ENCODE measurements at places on chromosomes 12 and 14.

DNA sequence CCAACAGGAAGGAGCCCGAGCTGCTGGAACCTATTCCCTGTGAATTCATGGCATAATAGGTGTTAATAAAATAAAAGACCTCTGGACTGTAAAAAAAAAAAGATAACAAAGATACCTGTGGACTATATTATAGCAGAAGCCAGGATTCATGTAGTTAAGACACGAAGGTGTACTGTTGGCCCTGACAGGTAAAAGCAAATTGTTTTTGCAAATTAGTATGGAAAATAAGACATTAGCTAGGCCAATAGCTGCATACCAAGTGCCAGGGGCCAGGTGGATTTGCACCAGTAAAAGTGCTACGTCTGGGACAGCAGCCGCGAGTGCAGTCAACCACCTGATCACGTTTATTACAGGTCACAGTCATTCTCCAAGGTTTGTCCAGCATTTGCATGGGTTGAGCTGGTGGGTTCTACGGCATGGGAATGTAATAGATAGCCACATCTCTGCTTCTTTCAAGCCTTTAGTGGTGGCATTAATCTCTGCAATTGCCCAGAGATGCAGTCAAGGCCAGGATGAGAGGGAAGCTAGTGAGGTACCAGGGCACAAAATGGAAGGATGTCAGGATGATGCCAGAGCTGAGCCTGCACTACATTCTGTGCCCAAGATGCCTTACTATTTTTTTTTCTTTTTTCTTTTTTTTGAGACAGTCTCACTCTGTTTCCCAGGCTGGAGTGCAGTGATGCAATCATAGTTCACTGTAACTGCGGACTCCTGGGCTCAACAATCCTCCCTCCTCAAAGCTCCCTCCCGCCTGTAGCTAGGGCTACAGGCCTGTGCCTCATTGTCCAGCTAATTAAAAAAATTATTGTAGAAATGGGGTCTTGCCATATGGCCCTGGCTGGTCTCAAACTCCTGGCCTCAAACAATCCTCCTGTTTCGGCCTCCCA, 26.3 kb downstream of the TNFAIP2 start:
- no peak for DNase-seq

- no peak for DNase-seq
Measured at GRCh38 chr12:131806674-131807073, 21.5 kb upstream of the MMP17 start.

DNA sequence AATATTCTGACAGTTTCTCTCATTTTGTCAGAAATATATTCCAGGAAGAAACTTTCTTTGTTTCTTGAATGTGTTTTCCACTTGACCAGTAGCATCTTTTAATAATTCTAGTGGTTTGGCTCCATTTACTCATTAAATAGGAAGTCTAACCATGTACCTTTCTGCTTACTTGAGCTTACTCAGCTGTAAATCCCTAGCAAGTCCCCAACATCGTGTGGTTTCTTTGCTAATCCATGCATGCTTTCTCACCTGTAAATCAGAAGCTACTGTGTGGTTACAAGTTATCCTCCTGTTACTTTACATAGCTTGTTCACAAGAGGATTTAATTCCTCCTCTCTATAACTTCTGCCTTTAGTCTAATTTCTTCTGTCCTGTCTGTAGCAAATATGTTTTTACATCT, 227.7 kb downstream of the FSCB start:
- no peak for DNase-seq

GRCh38 chr12:26867080-26867479, 34.1 kb upstream of the ITPR2 start:
- peak; percentile 47 for DNase-seq

GRCh38 chr12:69639400-69640016, 28.8 kb upstream of the LRRC10 start:
- peak; percentile 78 for DNase-seq

GRCh38 chr14:90491911-90492531, 95.2 kb downstream of the CALM1 start:
- DNase-seq = no peak

GRCh38 chr12:111822886-111823285, 19.1 kb upstream of the MAPKAPK5 start:
- DNase-seq = no peak

GRCh38 chr14:55589171-55589570, 9.2 kb downstream of the KTN1 start:
- DNase-seq = no peak

DNA sequence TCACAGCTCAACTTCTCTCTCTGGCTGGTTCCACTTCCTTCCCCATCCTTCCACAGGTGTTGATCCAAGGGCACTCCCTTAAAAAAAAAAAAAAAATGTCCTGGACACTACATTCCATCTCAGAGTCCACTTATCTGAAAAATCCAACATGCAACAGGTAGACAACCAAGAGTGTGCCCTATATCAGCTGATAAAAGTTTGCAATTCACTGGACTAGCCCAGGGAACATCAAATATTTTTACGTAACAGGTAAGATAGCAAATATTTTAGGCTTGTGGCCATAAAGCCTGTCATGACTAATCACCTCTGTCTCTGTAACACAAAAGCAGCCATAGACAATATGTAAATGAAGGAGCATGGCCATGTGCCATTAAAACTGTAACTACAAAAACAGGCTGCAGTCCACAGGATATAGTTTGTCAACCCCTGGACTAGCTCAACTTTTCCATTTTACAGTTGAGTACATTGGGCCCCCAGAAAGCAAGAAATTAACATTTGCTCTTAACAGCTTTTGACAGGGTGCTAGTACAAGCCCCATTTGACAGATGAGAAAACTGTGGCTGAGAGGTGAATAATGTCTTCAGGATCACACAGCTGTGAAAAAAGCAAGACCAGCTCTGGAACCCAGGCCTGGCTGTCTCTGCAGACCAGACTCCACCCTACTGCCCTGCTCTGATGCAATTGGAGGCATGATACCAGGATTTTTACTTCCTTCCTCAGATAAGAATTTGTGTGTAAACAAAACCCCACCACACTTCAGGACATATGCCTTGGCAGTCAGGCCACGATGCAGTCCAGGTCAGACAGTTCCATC, 68.9 kb downstream of the CMKLR1 start:
- DNase-seq = peak; percentile 18

GRCh38 chr14:100028990-100029677, 36.1 kb upstream of the EVL start:
- DNase-seq = no peak

- DNase-seq = no peak
Measured at GRCh38 chr12:103716517-103717196, 124.4 kb downstream of the NT5DC3 start.

DNA sequence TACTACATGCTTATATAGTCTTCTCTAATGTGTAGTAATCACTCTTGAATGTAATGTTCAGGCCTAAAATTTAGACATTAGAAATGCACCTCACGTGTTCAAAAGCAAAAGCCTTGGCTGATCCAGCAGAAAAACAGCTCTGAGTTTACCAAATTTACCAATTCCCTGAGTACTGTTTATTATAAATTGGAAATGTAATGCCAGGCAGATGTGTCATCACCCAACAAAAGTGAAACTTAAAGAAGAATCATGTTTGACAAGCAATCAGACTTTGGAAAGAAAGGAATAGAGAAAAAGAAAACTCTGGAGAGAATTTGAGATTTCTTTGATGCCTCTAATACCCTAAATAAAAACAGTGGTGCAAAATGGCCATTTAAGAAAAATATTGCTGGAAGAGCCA, 26.5 kb upstream of the STRAP start:
- DNase-seq = no peak

- peak; percentile 83 for DNase-seq
Measured at GRCh38 chr14:73753887-73754795, 40.0 kb upstream of the PNMA1 start.

GRCh38 chr12:108584456-108585065, 13.3 kb downstream of the TMEM119 start:
- DNase-seq = no peak

GRCh38 chr14:32786886-32787285, 151.8 kb upstream of the NPAS3 start:
- no peak for DNase-seq

DNA sequence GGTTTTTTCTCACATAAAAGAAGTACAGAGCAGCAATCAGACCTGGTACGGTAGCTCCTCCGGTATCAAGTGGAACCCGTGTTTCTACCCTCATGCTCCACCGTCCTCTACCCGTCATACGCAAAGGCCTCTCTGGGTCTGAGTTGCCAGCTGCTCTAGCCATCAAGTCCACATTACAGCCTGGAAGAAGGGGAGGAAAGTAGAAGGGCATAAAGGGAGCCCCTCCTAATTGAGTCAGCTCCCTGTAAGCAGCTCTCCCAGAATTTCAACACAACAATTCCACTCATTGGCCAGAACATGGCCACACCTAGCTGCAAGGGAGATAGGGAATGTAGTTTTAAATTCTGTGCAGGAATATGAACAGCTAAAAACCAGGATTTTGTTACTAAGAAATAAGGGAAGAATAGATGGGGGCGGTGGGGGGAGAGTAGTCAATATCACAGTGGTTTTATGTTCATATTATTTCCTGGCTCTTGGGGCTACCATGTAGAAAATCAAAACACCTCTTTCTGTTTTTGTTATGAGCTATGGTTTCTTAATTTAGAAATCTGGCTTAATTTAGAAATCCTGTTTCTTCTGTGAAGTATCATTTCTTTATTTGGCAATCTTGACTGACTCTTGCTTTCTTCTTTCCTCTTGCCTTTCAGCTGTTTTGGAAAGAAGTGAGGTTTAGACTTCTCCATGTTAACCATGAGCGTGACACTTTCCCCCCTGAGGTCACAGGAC, 103.9 kb downstream of the AKAP6 start:
- DNase-seq = no peak
